Gastroesophageal sphincter (tissue), 4 donors: ENCODE measurements at places on chromosomes 6 and 20. TPM values are rescaled to one million over a fixed set of nuclear protein-coding genes. Genes with fewer than 3 reads are reported as not detected.

The SLCO4A1 gene
- total RNA-seq = 20.2 TPM

The BANF2 gene
- total RNA-seq = not detected

The C6orf58 gene
- total RNA-seq = not detected

GRCh38 chr6:82015043-82015442 is 232.5 kb downstream of the IBTK start:
- H3K36me3 ChIP-seq = no peaks in the 10 kb centered on the region
- H3K27ac ChIP-seq = peak overlapping the region; percentile 67
- H3K27me3 ChIP-seq = no peaks in the 10 kb centered on the region
- peaks cover 6% of the 10 kb centered on the region for H3K4me1 ChIP-seq
- ATAC-seq = no peak
- H3K4me3 ChIP-seq = no peak overlapping the region

- no peaks in the 10 kb centered on the region for H3K4me1 ChIP-seq
- H3K36me3 ChIP-seq = no peaks in the 10 kb centered on the region
- H3K4me3 ChIP-seq = no peak overlapping the region
- no peak overlapping the region for H3K27ac ChIP-seq
Observed at GRCh38 chr6:35703554-35703953, 14.8 kb upstream of the FKBP5 start.

DNA sequence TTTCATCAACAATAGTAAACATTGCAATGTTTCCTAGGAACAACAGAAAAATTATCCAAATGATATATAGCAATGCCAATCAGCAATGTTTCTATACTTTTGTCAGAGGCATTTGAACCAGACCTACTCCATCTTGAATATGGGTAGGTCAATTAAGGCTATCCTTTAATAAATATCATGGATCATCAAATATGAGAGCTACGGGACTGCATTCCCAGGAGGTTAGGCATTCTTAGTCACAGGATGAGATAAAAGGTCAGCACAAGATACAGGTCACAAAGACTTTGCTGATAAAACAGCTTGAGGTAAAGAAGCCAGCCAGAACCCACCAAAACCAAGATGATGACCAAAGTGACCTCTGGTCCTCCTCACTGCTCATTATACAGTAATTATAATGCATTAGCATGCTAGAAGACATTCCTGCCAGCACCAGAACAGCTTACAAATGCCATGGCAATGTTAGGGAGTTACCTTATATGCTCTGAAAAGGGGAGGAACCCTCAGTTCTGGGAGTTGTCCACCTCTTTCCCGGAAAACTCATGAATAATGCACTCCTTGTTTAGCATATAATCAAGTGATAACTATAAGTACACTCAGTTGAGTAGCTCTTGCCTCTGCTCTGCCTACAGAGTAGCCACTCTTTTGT is 8.6 kb upstream of the SERPINB6 start:
- no peak for ATAC-seq
- no peaks in the 10 kb centered on the region for H3K27me3 ChIP-seq
- no peak overlapping the region for H3K4me3 ChIP-seq
- H3K36me3 ChIP-seq = no peaks in the 10 kb centered on the region

DNA sequence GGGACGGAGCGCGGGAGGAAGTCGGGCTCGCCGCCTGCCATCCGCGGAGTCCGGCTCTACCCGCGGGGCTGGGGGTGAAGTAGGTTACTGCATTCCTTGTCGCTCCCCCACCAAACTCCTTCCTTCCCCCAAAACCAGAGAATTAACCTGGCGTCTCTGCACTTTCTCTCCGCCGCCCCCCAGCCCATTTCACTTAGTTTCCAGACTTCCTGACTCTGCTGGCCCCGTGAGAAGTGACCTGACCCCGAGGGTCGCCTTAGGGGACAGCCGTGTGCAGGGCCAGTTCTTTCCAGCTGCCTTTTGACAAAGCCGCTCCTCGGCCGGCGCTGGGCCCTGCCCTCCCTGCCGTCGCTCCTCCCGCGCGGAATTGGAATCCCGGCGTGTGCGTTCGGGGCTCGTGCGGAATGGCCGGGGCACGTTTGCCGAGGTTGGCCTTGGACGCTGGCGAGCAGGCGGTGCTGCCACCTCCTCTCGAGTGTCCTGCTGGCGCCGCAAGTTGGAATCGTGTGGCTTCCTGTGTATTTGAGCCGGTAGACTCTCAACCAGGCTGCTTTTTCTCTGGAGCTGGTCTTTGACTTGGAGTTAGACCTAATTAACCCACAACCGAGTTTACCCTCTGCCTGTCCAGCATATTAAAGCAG is 650 bp downstream of the DCBLD1 start:
- no peaks in the 10 kb centered on the region for H3K27me3 ChIP-seq
- peak overlapping the region; percentile 55 for H3K27ac ChIP-seq
- peak; percentile 44 for ATAC-seq
- H3K4me3 ChIP-seq = peak overlapping the region; percentile 85
- no peaks in the 10 kb centered on the region for H3K36me3 ChIP-seq

DNA sequence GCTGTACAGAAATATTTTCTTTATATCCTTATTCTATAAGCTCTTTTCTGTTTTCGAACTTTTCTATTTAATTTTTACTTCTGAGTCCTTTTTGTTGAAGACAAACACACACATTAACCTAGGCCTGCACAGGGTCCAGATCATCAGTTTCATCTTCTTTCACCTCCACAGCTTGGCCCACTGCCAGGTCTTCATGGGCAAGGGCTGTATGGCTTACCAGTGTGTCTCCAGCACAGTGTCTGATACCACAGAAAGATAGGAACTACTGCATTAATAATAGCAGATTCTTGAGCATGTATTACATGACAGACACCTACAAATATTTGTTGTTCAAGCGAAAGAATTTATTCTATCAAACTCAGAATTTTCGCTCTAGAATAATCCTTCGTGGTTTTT is 24.4 kb downstream of the QKI start:
- H3K27ac ChIP-seq = no peak overlapping the region
- peaks cover 9% of the 10 kb centered on the region for H3K4me1 ChIP-seq
- H3K27me3 ChIP-seq = no peaks in the 10 kb centered on the region
- no peaks in the 10 kb centered on the region for H3K36me3 ChIP-seq
- H3K4me3 ChIP-seq = no peak overlapping the region

The TMC2 gene
- not detected for total RNA-seq

GRCh38 chr20:23570178-23570760 is 2.0 kb upstream of the CST9L start:
- ATAC-seq = no peak
- H3K27ac ChIP-seq = no peak overlapping the region
- H3K4me1 ChIP-seq = no peaks in the 10 kb centered on the region
- H3K4me3 ChIP-seq = no peak overlapping the region
- H3K27me3 ChIP-seq = no peaks in the 10 kb centered on the region
- H3K36me3 ChIP-seq = no peaks in the 10 kb centered on the region

GRCh38 chr6:162671580-162672165 is 55.9 kb downstream of the PRKN start:
- H3K27ac ChIP-seq = no peak overlapping the region
- H3K4me3 ChIP-seq = no peak overlapping the region
- no peaks in the 10 kb centered on the region for H3K36me3 ChIP-seq
- H3K27me3 ChIP-seq = no peaks in the 10 kb centered on the region
- no peak for ATAC-seq

The PRR18 gene
- not detected for total RNA-seq

The MOXD1 gene
- 37.3 TPM for total RNA-seq
